ENCODE measurements at places on chromosomes 12 and 14.

DNA sequence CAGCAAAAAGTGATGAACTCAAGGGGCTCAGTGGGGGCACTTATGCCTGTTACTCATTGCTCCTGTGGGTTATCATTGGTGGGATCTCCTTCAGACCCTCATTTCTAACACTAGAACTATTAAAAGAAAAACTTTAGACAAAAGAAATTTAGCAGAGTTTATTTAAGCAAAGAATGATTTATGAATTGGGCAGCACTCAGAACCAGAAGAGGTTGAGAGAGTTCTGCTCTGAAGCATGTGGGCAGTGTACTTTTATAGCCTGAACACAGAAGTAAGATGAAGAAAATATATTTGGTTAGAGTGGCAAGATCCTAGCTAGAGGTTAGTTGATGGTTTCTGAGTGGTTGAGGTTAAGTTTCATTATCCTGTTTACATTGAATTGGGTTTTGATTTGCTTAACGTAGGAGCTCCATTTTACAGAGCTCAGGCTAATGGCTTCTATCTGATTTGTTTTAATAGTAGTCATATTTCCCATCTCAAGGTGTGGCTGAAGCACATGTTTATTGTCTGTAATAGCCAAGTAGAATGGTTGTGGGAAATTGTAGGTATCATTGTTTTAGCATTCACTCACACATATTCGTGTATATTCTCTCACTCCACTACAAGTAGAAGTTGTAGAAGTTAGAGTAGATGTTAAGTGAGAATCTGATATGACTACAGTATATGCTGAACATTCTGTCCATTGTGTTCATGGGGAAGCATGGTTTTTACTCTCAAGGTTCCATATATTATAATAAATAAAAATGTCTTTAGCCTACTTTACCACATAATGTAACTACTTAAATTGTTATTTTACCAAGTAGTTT lies 27.6 kb downstream of the LEMD3 start:
- no peak for DNase-seq

- no peak for DNase-seq
Measured at GRCh38 chr12:121034616-121035305, 4.3 kb downstream of the OASL start.

GRCh38 chr14:68518761-68519670 lies 273.9 kb downstream of the ZFP36L1 start:
- DNase-seq, result no peak

GRCh38 chr14:100654814-100655740 lies 67.9 kb upstream of the BEGAIN start:
- peak; percentile 38 for DNase-seq

DNA sequence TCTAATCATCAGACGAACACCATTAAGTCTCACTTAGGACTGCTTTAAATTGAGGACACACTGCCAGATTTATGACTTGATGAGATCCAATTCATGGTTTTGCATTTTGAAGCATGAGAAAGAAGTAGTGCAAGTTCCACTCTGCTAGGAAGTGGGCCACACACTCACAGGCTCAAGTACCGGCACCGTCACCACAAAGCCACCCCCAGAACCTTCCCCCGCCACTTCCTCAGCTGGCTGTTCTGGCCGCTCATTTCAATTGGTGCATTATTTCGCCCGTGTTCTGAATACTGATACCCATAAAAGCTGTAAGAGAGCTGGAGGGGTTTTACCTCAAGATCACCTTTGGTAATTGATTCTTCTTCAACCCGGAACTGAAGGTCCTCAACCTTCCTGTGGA lies 70.1 kb downstream of the CLIP1 start:
- no peak for DNase-seq

DNA sequence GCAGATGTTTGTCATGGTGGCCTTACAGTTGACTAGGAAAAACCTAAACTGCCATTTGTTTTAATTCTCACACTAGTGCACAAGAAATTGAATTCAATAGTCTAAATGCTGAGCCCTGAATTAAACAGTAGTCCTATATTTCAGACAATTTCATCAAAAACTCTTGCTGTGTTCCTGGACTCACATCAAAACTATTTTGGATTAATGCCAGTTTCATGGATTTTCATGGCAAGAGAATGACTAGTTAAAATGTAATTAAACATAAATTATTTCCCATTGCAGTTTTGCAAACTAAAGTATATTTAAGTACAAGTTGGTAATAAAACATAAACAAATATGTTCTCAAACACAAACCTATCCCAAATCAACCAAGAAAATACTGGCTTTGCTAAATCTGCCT lies 468.0 kb upstream of the PRICKLE1 start:
- no peak for DNase-seq

GRCh38 chr14:106347291-106347778 lies 821.0 kb downstream of the TMEM121 start:
- no peak for DNase-seq

GRCh38 chr12:119667577-119668323 lies at the start of gene PRKAB1:
Gene PRKAB1 (plus strand): TSS chr12:119668133. CDS start chr12:119668245, 112 bp downstream.
- DNase-seq, result peak; percentile 89

DNA sequence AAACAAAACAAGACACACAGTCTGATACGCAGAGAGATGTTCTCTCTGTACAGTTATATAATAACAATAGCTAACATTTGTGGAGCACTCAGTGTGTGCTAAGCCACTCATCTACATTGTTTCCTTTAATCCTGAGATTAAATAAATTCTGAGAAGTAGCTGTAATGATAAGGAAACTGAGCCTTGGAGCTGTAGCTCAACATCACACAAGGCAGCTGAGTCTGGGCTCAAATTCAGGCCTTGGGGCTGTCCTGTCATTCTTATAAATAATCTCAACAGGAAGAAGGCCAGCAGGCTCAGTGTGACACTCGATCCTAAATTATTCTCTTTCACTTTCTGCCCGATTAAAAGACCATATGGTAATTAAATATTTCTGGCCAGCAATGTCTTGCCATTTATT lies 24.5 kb downstream of the CDKN1B start:
- no peak for DNase-seq

- no peak for DNase-seq
Measured at GRCh38 chr12:19026614-19027488, 102.7 kb upstream of the PLEKHA5 start.

- DNase-seq, result no peak
Measured at GRCh38 chr12:988646-989045, 2.4 kb upstream of the ERC1 start.

- no peak for DNase-seq
Measured at GRCh38 chr12:5733136-5733755, 211.8 kb downstream of the ANO2 start.

GRCh38 chr12:15982921-15983320 lies 71.8 kb downstream of the DERA start:
- no peak for DNase-seq

DNA sequence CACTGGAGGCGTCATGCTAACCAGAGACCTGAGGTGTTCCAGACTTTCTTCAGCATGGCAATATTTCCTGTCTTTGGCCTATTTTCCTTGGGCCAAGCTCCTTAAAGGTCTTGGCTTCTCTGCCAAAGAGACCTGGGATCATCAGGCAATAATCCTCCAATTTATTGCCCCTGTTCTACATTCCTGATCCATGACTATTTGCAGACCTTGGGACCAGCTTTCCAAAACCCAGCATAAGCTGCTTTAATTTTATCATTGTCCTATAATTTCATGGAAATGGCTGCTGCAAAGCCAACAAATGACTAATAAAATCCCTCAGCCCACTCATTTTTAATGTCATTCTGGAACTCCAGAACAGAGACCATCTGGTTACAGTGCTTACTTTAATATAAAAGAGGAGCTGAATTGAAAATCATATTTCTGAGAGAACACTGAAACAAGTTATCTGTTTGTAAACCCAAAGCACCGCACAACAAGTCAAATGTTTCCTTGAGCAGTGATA lies 166.9 kb upstream of the BTG1 start:
- DNase-seq, result no peak

DNA sequence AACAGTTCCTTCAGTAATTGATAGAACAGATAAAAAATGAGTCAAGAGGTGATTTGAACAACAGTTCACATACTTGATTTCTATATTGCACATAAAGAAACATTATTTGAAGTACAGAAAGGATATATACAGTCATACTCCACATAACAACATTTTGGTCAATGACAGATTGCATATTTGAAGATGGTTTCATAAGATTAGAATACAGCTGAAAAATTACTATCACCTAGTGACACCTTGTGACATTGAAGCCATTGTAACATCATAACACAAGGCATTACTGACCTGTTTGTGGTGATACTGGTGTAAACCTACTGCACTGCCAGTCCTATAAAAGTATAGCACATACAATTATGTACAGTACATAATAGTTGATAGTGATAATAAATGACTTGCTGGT lies 43.1 kb upstream of the ABCC9 start:
- no peak for DNase-seq

- DNase-seq, result peak; percentile 48
Measured at GRCh38 chr12:57175428-57176138, 28.2 kb upstream of the LRP1-AS start.

DNA sequence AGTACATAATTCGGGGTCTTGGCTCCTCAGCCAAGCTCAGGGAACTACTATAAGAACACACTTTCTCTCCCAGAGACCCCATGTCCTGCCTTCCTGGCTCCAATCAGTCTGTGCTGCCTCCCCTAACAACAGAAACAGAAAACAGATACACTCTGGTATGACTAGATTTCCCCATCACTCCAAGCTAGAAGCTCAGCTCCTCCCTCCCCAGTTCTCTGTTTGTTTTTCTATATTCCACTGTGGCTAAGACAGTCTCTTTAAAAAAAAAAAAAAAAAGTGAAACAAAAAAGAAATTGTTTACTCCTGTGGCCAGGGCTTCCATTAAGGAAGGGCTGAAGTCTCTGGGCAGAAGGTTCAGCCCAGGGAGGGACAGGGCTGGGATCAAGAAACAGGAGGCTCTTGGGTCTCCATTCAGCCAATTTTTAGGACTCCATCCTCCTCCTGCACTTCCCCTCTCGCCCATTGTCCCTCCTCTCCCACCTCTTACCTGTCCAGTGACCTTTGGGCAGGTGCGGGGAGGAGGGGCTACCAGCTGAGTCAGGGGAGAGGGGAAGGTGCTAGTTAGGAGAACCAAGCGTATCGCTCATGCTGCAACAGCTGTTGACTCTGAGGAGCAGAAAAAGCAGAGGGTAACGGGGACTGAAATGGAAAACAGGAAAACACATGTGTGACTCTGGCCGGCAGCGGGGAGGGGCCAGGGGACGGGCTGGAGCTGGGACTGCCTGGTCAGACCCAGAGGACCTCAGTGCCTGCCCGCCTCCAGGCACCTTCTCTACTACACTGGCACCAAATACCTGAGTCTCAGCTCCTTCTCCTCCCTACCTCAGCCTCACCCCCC lies 4.1 kb upstream of the SLC7A7 start:
- DNase-seq, result no peak

DNA sequence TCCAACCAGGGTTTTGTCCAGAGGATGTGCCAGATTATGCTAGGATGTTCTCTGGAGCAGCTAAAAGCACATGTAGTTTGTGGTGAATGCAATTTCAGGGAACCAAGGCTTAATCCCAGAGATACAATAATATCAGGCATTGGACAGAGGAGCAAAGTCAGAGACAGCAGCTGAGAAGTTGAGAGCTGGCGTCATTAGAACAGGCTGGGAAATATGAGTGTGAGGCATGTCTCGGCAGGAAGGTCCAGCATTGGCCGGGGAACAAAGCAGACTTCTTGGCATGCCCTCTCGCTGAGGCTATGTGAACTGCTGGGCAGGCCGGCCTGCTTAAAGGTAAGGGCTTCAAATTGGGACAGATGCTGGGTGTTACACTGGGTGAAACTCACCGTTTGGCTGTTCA lies 125.4 kb downstream of the CAND1 start:
- DNase-seq, result no peak

DNA sequence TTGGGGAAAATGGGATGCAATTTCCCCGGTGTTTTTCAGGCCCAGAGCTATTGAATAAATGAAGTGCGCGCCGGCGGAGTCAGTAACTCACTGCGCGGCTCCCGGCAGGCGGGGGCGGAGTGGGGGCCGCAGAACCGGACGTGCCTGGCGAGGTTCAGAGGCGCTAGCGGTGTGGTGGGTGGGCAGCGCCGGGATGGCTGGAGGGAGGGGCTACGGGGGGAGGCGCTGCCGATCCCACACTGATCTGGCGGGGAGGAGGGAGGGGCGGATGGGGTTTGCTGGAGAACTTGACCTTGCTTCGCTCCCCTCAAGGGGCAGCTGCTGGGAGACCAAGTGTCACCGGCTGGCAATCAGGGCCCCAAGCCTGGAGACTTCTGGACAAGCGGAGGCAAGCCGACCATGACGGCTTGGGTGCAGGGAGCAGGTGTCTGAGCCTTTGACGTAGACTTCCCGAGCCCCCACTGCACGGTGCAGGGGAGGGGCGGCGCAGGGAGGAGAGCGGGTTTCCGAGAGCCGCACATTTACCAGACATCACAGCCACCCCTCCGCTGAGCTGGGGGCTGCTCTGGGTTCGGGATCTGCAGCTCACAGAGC lies 174.1 kb upstream of the RTL1 start:
- DNase-seq, result no peak

GRCh38 chr12:93365616-93366405 lies 11.9 kb upstream of the NUDT4 start:
- no peak for DNase-seq

DNA sequence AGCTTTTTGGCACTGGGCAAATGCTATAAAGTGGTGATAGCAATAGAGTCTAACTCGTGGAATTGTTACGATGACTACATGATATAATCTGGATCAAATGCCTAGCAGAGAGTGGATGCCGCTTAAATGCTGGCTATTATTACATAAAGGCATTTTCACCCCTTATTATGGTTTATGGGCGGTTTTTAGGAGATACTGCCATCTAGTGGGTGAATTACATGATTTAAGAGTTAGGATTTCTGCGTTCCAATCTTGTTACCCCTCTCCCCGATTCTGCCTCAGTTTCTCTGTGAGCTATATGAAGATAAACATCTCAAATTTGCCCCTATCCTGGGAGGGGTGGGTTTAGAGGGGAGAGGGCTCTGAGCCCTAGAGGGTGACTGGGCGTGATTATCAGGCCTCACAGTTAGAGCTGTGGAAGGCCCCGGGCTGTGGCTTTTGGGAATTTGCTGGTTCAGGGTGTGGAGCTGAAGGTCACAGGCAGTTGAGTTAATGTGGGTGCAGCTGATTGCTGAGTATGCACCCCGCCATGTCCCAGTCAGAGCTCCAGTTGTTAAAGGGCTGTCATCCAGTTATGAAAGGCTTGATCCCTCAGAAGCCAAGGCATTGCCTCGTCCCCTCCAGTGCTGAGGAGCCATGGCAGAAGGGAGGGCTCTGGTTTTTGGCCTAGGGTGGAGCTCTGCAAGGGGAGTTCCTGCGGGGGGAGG lies 14.4 kb downstream of the CLSTN3 start:
- DNase-seq, result no peak

- no peak for DNase-seq
Measured at GRCh38 chr12:124713041-124713435, 145.6 kb upstream of the NCOR2 start.

GRCh38 chr14:33586806-33587205 lies 364.1 kb downstream of the EGLN3 start:
- DNase-seq, result no peak

DNA sequence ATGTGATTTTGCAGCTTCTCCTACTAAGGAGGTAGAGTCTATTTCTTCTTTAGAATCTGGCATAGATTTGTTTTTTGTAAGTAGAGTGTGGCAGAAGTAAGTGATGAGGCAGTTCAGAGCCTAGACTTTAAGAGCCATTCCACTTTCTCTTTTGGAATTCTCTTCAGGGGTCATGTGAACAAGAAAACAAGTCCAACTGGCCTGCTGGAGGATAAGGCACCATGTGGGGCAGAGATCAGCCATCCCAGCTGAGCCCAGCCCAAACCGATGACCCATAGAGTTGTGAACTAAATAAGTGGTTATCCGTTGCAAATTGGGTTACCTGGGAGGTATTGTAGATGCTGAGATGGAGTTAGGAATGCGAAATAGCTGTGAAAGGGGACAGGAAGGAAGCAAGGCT lies 60.3 kb upstream of the TBPL2 start:
- DNase-seq, result no peak
